EH (cell line): ENCODE measurements at places on chromosomes 4 and X.

DNA sequence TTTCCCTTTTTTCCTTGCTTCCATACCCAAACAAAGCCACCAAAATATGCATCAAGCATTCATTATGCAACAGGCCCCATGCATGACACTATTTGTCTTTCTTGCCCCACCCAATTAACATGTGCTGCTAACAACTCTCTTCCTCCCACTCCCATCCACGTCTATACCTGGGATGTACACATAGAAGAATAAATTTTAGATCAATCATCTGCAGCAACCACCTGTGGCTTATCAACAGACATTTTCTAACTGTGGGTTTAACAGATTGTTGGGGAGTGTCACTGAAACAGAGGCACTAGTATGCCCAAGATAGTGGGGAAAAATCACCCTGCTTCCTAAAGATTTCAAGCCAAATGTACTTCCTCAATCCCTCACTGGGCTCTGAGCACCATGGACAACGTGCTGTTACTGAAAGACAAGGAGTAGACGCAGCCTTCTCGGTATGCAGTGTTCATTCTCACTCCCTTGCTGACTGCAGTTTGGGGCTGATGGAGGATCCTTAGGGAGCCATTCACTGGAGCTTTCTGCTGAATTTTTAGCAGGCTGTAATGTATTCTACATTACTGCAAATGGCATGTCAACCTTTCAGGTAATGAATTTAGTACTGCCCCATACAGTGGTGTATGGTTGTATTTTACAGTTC, 28.4 kb upstream of the TRPC5OS start:
- no peak for DNase-seq

DNA sequence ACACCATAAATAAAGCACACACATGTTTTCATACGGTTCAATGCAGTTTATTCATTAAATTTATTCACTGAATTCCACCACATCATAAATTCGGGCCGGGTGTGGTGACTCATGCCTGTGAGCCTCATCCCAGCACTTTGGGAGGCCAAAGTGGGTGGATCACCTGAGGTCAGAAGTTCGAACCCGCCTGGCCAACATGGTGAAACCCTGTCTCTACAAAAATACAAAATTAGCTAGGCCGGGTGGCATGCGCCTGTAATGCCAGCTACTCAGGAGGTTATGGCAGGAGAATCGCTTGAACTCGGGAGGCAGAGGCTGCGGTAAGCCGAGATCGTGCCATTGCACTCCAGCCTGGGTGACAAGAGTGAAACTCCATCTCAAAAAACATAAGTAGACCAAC, 131.6 kb downstream of the PDS5A start:
- DNase-seq, result peak; percentile 55

GRCh38 chr4:86414686-86415085, 54.8 kb upstream of the MAPK10 start:
- no peak for DNase-seq

DNA sequence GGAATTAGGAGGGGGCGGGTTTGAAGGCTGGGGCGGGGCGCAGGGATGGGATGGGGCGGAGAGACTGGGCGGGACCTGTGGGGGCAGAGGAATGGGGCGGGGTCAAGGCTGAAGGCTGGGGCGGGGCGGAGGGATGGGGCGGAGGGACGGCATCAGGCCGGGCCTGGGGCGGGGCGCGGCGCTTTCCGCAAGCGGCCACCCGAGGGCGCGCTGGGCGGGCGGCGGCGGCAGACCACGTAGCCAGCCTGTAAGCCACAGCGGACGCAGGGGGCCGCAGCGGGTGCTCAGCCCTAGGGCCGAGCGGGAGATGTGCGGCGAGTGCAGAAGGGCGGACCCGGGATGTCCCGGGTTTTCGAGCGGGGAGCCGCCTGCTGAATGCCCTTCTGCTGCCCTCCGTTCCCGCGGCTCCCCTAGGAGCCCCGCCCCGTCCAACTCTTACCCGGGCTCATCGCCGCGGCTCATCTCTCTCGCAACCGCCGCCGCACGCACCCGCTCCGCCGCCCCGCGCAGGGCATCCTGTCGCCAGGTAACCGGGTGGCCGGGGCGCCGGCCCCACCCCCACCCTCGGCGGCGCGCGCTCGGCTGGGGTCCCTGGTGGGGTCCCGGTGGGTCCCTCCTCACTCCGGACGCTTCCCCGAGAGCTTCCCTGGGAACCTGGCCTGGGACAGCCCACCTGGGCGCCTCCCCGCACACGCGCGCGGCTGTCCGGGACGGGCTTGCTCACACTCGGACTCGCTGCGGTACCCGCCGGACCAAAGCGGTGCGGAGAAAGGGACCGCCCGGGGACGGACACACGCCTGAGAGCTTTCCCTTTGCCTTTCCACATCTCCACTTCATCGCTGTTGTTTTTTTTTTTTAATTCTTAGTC, at the start of gene CCDC110:
Gene CCDC110, minus strand, starts transcription at position 499 of the 868 bp plus-strand sequence. Its CDS starts 50 bp downstream, at position 449.
- peak; percentile 92 for DNase-seq

DNA sequence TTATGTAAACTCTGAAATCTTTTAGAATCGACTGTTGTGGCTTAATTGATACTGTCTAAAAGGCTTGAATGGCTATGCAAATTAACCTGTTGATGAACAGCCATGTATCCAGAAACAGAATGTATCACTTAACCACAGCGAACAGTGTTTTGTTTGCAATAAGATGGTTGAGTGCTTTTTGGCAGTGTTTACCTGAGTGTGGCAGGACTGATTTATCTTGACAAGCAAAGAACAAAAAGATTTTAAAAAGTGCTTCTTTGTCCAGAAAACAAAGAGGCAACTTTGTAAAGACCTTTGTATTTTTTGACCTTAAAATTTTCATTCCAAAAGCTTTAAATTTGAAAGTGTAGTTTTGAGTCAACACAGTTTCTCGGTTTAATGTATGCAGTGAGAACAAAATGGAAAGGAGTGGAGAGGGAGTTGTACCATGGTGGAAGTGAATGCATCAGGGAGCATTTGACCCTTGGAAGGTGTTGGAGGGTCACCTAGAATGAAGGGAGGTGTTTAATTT, 18.0 kb downstream of the ARHGAP10 start:
- DNase-seq, result no peak

GRCh38 chr4:138110815-138111214, 131.3 kb downstream of the SLC7A11 start:
- DNase-seq, result peak; percentile 11

GRCh38 chrX:47992669-47993068, 11.1 kb downstream of the ZNF182 start:
- DNase-seq, result no peak

DNA sequence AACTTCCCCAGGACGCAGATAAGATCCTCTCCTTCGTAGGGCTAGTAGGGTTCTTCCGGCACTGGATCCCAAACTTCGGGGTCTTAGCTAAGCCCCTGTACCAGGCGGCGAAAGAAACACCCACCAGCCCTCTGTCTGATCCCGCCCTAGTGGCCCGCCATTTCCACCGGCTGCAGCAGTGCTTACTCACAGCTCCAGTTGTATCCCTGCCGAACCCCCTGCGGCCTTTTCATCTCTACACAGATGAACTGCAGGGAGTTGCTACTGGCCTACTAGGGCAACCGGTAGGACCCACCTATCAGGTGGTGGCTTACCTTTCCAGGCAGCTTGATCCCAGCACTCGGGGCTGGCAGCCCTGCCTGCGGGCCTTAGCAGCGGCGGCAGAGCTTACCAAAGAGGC, 961.2 kb downstream of the RPA4 start:
- no peak for DNase-seq

- DNase-seq, result peak; percentile 82
Observed at GRCh38 chrX:38929966-38930421, 128.7 kb downstream of the MID1IP1 start.

GRCh38 chr4:101009471-101009870, 337.9 kb downstream of the PPP3CA start:
- peak; percentile 11 for DNase-seq

DNA sequence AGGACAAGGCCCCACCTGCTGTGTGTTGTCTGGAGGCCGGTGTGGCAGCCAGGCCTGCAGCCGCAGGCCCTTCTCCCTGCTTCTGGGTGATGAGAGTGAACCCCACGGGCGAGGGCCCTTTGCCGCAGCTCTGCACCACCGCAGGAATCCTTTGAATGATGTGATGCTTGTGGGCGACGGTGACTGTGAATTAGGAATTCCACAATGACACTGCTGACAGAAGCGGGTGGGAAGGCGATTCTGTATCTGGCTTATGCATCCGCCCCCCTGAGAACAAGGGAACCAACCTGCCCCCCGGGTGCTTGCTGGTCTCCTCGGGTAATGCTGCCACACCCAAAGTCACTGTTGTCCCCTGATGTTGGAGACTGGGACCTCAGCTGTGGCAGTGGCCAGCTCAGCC, 19.5 kb upstream of the MAN2B2 start:
- DNase-seq, result no peak

DNA sequence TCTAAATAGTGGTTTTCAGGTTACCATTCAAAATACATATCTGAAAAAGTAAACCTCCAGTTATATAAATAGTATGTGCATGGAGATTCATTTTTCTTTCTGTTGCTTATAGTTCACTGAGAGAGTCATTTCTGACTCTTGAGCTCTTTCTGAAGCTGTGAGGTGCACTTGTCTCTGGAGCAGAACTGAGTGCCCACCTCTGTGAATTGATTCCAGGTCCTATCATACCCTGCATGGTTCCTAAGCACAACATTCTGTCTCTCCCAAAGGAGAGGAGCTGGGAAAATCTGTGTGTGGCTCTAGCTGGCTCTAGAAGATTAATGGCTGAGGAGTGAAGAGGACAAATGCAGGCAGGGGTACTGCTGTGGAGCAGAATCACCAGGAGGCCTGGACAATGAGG, 161.6 kb upstream of the HCCS start:
- no peak for DNase-seq
